ENCODE measurements at places on chromosomes 7 and 10. TPM values are rescaled to one million over a fixed set of nuclear protein-coding genes. Genes with fewer than 3 reads are reported as not detected.

DNA sequence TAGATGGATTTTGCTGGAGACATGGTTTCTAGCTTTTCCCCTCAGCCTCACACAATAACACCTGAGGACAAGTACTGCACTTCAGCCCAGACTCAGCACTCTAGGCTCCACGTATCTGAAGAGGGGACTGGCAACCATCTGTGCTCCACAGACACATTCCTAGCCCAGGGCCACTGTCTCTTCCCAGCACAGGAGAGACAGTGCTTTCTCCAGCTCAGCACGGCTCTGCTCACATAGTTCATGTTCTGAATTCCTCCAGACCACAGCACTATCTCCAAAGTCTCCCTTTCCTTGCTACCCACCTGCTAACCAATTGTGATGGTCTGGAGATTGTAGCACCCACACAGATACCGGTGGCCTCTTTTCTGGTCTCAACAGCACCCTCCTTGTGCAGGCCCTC is 114.5 kb downstream of the HTR7 start:
- no peak for DNase-seq

The DAGLB gene
- 22.6 TPM for total RNA-seq

The TACC2 gene
- 7.6 TPM for total RNA-seq

DNA sequence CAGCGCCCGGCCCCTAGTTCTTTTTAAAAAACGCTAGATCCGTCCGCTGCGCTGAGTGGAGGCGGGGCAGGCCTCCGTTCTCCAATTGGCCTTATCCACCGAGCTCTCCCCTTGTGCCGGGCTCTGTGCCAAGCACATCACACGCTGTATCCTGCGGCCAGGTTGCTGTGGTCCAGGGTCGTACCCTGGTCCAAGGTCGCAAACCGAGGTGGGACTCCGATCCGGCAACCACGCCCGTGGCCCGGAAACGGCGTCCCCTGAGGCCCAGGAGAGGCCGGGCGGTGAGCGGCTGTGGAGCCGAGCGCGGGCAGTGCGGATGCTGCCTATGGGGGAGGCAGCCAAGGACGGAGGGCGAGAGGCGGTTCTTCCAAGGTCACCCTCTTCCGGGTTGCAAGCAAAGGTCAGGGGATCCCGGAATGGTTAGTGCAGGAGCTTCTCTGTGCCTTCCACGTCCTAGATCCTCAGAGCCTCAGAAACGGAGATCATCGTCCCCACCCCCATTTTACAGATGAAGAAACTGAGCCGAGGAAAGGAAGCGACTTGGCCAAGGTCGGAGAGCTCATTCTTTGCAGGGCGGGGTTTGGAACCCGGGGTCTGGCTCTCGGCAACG is 72.4 kb upstream of the LRRC4 start:
- no peak for DNase-seq

DNA sequence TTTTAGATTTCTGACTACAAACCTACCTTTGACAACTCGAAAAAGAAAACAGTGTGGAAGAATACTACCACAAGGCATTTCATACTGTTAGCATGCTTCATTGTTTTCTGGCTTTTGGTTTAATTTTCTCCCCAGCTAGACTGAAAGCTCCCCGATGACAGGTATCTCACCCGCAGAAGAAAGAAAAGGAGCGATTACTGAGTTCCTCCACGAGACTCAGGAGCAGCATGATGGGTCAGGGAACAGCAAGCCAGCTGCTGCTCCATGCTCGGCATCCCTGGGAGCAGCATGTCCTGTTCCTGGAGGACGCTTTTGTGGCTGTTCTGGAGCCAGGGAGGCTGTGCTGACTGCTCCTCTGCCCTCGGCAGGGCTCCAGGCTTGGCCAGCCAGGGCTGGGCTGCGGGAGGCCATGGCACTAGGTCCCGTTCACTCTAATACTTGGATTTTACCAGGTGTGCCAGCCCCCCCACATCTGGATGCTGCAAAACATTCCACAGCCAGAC is 133.4 kb downstream of the PRKAG2 start:
- no peak for DNase-seq

The VPS37D gene
- total RNA-seq = 6.2 TPM

The EBLN1 gene
- not detected for total RNA-seq

GRCh38 chr10:107417446-107417845 is 252.9 kb upstream of the SORCS1 start:
- DNase-seq = no peak

The LRMDA gene
- 1.0 TPM for total RNA-seq

DNA sequence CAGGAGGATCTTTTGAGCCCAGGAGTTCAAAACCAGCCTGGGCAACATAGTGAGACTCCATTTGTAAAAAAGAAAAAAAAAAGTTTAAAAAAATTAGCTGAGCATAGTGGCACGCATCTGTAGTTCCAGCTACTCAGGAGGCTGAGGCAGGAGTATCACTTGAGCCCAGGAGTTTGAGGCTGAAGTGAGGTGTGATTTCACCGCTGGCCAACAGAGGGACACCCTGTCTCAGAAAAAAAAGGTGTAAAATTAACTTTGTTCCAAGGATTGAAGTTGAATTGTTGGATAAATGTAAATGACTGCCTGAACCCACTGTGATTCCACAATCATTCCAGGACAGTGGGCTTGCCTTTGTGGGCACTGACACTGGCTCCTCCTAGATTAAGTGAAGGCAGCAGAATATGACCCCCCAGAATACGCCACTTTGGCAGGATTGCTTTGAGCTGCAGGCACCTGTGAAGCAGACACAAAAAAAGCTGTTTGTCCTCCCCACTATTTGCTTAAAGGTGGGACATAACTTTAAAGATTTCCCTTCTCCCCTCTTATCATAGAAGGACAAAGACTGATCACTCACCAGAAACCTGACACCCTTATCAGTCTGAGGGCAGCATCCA is 57.2 kb upstream of the FOXI2 start:
- no peak for DNase-seq

The FFAR4 gene
- total RNA-seq = not detected

The AHR gene
- 84.4 TPM for total RNA-seq

GRCh38 chr10:11863353-11864109 is 40.4 kb downstream of the PROSER2 start:
- no peak for DNase-seq

DNA sequence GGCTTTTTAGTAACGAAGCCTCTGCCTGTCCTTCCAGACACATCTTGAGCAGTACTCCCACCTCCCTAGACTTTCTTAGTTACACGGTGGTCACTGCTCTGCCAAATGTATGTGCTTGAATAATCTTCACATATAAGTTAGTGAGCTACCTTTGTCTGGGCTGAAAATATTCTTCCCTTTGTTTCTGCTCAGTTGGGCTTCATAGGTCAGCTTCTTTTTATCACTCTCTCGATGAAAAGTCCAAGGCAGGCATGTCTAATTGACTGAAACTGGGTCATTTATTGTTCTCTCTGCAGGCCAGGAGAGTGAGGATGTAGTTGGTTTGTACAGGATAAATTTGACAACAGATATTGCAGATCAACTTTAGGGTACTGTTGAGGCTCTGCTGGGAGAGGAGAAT is 636.7 kb upstream of the IGFBP3 start:
- no peak for DNase-seq

The SYT15B gene
- not detected for total RNA-seq

The CC2D2B gene
- 0.33 TPM for total RNA-seq

The ATRNL1 gene
- 0.33 TPM for total RNA-seq

Data from fibroblast of lung (primary cell).